ENCODE measurements at places on chromosomes 6 and 20.

GRCh38 chr6:11921751-11922150 lies 90.4 kb upstream of the HIVEP1 start:
- no peak for ATAC-seq

DNA sequence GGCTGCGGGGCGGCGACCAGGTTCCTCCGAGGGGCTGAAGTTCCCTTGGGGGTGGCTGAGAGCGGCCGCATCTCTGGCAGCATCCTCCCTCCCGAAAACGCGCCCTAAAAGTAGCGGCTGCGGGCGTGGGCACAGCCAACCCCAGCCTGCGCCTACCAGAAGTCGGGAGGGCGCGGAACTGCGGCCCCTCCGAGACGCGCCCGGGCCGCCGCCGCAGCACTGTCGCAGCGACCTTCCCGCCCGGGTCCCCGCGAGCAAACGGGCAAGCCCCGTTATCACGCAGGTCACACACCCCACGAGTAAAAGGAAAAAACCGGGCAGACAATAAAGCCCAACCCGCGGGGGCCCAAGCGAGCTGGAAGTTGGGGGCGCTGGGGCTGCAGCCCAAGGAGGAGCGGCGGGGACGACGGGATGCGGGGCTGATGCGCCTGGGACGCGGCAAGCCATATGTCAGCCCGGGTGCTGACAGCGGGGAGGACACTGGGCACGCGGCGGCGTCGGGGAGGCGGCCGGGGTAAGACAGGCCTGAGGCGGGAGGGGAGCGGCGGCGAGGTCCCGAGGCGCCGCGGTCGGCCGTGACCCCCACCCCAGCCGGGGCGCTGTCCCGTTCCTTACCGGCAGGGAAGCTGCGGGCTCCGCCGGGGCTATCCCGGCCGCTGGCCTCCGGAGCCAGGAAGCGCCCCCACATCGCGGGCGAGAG lies 659 bp downstream of the CEP85L start:
- peak; percentile 74 for ATAC-seq

- ATAC-seq: no peak
Observed at GRCh38 chr6:114218437-114219340, 124.1 kb downstream of the HS3ST5 start.

GRCh38 chr6:75613056-75613501 lies 11.4 kb downstream of the SENP6 start:
- no peak for ATAC-seq

DNA sequence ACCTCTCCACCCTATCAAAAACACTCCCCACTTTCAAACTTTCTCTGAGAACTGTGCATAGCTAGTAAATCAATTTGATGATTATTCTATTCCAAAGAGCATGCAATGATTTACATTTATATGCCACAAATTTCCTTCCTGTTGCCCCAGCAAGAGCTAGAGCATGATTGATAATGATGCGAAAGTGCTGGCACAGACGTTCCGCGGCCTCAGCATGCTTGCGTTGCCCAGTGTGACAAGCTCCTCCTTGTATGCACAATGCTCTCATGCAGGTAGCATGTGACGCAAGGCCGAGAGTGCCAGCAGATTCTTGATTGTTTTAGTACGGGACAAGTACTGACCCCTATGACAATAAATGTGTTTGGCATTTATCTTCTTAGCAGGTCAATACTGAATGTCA lies 696.3 kb upstream of the SLC35B3 start:
- no peak for ATAC-seq

DNA sequence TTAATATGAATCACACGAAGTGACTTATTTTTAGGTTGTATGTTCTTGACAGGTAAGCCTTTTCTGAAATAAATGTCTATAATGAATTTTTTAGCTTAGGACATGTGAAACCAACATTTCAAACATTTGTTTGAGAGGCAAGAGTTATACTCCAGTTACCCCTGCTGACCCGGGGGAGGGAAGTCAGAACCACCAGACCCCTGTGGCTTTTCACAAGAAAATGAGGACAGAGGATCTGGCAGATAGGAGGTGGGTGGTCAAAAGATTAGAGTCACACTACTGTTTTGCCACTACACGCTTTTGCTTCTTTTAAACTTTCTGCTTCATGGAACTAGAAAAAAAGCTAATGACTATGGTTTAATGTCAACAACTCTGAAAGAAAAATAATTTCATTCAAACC lies 27.5 kb upstream of the ADGRF4 start:
- no peak for ATAC-seq

DNA sequence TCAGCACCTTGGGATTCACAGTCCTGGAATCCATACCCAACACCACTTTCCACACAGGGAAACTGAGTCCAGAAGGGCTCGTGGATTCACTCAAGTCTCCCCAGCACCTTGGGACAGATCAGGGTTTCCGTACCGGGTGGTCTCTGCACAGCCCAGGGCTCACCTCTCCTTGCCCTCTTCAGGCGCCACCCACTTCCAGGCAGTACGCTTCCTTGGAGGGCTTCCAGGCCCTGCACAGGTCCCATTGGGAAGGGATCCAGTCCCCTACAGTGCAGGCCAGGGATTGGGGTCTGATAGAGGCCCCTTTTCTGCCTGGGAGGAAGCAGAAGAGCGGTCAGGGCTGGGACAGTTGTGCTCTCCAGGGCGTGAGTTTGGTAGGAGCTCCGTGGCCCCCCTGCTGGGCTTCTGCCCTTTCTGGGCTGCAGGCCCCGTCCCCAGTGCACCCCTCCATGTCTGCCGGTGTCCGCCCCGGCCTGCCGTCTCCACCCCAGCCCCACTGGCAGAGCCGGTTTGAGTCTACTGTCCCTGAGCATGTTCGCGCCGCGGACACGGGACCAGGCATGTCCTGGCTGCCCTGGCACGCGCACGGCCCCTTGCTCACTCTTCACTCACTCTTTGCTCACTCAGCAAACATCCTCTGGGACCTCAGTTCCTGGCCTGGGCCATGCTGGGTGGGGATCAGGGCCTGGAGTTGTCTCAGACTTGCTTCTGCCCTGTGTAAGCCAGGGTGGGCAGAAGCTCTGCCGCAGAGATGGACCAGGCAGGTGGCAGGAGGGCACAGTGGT lies 12.6 kb downstream of the SRC start:
- peak; percentile 5 for ATAC-seq

DNA sequence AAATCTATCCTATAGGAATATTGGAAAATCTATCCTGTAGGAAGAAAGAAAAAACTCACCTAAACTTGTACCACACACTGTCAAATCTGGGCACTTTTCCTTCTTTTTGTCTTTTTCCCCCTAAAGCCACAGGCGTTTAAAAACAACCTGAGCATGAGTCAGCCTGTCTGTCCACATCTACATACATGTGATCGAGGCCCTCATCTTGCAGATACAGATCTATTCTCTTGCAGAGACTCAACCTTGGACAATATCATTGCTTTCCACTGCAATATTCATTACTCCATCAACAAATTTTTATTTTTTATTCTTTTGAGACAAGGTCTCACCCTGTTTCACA lies 95.9 kb upstream of the IYD start:
- no peak for ATAC-seq

DNA sequence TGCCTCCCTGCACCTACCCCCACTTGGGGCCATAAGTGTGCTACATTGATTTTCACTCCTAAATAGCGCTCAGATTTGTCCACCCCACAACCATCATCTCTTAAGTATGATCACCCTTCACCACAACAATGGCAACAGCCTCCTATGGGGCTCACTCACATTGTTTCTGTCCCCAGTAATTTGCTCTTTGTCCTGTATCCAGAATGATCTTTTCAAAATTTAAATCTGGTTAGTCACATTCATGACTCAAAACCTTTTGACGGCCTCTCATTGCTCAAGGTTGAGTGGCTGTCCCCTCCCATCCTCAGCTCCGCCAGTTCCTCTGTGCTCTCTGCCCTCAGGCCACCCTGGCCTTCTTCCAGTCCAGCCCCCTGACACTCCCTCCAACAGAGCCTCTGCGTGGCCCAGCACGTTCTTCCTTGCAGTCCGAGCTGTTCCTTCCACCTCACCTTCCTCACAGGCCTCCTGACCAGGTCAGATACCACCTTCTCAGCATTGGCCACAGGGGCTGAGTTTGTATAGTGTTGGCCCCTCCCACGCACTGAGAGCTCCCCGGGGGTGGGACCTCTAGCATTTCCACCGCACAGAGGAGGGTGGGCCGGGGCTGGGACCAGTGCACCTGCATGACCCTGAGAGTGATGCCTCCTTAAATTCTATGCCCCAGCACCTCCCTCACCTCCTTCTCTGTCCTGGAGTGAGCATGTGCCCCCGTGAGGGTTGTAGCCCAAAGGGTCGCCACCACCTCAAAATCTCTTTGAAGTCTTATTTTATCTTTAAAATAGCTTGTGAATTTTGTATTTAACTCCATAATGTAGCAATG lies 2.4 kb upstream of the PPP1R3G start:
- no peak for ATAC-seq

DNA sequence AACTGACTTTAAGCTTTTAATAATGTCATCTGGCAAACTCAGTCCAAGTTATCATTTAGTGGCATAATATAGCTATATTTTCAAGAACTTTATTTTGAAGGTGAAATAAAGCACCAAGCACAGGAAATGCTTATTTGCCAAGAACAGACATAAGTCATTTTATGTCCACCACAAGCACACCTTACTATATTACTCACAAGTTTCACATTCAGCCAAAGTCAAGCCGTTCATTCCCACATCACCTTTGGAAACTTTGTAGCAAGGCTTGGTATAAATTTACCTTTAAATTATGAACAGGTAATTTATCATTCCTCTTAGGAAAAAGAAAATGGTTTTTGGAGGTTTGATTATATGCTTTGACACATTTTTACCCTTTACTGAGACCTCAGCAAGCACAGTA lies 236.8 kb upstream of the FKBP1C start:
- ATAC-seq: no peak

DNA sequence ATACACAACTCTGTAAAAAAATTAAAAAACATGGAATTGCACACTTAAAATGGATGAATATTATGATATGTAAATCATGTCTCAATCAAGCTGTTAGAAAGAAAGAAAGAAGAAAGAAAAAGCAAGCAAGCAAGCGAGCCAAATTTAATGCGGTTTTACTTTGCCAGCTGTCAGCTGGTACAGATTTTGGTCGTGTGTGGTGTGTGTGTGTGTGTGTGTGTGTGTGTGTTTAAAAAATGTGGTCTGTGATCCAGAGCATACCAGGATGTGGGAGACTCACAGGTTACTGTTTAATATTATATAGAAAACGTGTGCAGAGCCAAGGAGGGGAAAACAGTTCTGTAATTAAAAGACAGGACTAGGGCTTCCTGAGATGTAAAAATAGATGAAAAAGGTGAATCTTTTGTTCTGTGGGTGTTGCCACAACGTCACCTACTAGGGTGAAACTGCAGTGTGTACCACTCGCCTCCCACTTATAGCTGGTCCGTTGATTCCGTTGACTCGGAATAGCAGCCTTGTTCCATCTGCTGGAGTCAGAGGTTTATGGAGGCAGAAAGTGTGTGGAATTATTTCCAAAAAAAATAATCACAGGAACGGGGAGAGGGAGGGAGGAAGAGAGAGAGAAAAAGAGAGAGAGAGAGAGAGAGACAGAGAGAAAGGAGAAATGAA lies 197.7 kb downstream of the BCAS1 start:
- ATAC-seq: peak; percentile 80

All from stimulated activated memory B cell treated with anti-CD40 and anti-IgM and Interleukin-4, amounts not matched to agents 10 μg/mL and 1 μg/mL and 100 μg/mL, for 72 hours (primary cell).